Type B pancreatic cell (in vitro differentiated cells): ENCODE measurements at places on chromosomes 3 and 15.

DNA sequence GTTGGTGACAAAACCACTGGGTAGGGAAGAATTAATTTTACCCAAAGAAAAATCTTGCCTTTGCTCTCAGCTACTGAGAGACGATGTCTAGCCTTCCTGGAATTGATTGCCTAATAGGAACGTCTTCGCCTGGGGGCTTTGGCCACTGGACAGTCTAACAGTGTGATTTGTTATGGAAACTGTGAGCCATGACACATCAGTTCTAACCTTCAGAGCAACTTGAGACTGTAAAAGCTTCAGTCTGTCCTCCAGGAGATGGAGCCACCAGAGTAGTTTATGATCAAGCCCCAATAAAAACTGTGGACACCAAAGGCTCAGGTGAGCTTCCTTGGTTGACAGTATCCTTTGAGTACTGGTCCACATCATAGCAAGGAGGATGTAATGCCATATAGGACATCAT is 235.8 kb upstream of the TMCO5A start:
- no peak for DNase-seq

DNA sequence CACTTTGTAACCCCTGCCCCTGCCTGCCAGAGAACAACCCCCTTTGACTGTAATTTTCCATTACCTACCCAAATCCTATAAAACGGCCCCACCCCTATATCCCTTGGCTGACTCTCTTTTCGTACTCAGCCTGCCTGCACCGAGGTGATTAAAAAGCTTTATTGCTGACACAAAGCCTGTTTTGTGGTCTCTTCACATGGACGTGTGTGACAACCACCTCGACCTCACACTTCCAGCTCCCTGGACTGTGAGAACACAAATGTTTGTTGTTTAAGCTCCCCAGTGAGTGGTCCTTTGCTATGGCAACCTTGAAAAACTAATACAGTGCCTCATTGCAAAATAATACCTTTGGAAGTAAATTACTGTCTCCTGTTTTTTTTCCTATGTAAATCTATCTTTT is 299.2 kb upstream of the POU1F1 start:
- no peak for DNase-seq

DNA sequence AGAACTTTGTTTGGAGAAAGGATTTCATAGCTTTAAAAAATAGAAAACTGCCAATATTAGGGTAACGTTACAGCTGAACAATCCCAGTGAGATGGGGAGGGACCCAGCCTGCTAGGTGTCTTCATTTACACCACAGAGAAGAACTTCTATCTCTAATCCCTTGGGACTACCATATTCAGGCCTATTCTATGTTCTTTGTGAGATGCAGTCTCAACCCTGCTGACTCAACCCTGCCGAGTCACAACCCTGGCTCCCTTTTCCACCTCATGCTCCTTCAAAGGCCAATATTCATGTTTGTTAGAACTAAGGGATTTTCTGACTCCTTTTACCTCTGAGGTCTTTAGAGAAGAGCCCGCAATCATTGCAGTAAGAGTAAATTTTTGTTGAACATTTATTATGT is 350.5 kb downstream of the EPHB1 start:
- no peak for DNase-seq

GRCh38 chr3:171781711-171782127 is 28.6 kb downstream of the PLD1 start:
- DNase-seq = no peak

DNA sequence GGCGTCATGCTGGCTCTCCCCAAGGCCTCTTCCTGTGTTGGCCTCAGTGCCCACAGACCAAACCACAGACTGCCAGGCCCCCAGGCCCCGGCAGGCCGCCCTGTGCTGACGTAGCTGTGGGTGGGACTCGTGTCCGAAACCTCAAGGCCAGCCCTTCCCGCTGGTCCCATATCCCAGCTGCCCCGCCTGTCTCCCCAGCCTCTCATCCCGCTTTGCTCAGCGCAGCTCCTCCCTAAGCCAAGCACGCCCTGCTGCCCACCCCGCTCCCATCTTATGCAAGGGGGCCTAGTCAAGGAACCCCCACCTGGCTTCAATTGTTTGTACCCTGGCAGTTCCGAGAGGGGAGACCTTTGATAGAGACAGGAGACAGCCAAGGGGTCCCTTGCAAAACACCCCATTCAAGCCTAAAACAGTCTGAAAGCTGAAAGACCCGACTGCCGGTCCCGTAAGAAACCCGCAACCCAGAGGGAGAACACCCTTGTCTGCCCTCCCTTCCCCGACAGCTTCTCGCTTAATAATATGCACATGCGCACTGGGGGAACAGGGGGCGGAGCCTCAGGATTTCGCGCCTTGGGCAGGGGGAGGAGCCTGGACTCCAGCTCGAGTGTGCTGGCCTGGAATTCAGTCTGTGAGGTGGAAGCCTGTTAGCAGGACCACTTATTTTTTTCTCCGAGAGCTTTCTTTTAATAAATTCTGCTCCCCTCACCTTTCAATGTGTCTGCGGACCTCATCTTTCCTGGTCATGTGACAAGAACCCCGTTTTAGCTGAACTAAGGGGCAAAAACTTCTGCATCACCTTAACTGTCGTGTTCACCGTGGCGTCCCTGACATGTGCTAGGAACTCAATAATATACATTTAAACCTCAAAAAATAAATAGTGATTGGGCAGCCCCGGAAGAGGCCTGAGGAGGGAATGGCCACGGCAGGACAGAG is 17.2 kb downstream of the TNFAIP8L3 start:
- no peak for DNase-seq

DNA sequence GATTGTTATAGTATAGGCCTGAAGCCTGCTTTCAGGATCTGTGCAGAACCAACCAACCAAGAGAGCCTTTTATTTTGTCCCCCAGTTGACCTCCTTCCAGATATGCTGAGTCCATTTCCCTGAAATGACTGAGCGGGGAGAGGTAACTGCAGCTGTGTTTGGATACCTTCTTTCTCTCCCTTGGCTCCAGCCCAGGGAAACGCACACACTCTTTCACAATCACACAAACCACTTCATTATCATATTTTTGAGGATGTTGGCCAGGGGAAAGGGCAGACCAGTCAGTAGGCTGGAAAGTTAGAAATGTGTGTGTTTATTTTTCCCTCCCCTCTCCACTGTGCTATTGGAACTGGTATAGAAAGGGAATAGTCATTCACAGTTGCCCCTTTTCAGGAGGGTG is 417.7 kb upstream of the TBL1XR1 start:
- no peak for DNase-seq

DNA sequence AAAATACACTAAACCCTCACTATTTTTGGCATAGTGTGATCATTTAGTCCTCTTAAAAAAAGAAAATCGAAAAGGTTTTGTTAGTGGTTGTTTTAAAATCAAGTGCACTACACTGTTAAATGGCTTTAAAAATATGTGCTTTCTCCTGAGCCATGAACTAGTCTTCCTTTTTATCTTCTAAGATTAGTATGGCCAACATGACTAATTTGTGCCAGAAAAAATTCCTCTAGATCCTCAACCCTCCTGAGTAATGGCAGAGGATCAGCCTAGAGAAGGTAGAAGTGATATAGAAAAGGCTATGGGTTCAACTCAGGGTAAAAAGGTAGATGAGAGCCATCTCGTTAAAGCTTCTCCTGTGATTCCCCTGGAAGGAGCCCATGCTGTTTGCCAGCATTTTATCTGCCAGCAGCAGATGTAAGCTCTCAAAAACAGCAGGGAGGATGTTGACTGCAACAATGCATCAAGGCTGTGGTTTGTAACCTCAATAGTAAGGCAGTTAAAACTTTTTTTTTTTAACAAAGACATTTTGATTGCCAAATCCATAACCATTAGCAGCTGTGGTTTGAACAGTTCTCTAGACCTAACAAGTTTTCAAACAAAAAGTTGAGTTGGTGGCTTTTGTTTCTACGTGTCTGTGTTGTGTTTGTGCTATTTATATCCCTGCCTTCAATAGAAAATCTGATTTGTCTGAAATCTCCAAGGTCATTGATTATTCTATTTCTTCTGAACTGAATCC is 30.2 kb upstream of the ZNF609 start:
- DNase-seq = no peak

- DNase-seq = no peak
Measured at GRCh38 chr3:133113927-133114597, 75.9 kb downstream of the TMEM108 start.

DNA sequence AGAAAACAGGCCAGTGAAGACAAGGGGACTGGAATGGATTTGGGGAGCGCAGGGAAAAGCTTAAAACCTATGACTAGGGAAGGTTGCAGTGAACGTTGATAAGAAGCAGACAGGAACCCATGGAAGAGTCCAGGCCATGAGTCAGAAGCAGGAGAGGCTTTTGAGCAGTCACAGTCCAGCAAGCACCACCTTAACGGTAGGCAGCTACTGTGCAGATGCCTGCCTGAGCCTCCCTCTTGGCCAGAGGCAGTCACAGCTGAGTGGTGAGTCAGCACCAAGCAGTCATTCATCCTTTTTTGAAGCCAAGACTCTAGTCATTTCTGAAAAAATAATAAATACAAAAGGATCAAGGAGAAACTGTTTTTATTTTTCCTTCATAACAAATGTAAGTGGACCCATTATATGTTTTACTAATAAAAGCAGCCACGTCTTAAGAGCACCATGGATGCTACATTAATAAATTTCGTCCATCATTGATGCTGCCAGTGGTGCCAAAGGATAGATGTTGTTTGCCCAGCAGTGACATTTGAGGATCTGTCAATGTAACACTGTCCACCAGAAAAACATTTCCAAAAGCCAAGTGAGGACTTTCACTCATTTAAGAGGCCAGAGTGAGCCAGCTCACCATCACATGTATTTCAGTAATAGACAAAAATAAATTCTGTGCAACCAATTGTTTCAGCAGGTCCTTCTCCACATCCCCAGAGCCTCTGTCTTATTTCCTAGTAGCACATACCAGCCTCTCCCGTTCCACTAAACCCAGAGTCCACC is 42.1 kb upstream of the ACTC1 start:
- no peak for DNase-seq

DNA sequence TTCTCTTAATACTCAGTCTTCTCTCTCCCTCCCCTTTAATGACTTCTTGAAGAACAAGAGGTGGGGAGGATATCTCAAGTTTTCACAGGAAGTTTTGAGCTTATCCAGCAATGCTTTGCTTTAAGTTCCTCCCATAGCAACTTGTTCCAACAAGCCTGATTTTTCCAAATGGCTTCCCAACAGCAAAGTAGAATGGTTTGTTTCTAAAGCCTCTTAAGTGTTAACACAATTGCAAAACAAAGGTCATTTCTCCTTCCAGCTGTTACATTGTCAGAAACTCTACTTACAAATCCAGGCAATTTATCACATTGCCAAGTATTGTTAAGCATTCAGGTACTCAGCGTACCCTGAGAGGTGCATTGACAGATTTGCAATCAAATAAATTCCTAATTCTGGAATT is 6.8 kb upstream of the ZNF770 start:
- DNase-seq = no peak

DNA sequence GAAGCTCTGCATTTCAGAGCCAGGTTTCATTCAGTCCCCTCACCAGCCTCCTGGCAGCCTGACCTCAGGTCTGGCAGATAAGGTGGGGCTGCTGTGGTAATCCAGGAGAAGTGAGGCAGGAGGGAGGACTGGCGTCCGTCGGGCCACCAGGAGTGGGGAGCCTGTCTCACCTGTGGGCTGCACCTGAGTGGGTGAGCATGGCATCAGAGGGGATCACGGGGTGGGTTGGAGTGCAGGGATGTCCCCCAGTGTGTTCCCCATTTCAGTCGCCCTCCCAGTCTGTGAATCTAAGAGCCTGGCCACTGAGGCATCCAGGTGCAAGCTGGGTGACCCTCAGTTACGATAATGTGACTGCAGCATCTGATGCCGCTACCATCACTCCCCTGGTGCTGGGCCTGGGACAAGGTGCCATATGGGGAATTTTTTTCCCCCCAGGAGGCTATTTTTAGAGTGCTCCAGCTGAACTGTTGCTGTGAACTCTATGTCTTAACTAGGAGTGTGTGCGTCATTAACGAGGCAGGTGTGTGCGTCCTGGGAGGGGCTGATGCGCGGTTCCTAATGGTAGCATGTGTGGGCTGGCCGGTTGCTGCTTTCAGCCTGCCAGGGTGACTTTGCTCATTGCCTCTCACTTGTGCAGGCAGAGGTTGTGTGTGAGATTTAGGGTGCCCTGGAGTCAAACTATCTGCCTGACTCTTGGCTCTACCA is 165.2 kb downstream of the SLCO3A1 start:
- no peak for DNase-seq
